Activated CD4-positive, alpha-beta T cell treated with anti-CD3 and anti-CD28 coated beads, Interleukin-2, amount 50 U/mL, for 4 hours (primary cell): ENCODE measurements at places on chromosomes 16 and 17.

- DNase-seq, result no peak
These were observed 27.2 kb upstream of the TMEM220 start for GRCh38 chr17:10757067-10757466.

- no peak for DNase-seq
These were observed 19.5 kb downstream of the COTL1 start for GRCh38 chr16:84598360-84598759.

DNA sequence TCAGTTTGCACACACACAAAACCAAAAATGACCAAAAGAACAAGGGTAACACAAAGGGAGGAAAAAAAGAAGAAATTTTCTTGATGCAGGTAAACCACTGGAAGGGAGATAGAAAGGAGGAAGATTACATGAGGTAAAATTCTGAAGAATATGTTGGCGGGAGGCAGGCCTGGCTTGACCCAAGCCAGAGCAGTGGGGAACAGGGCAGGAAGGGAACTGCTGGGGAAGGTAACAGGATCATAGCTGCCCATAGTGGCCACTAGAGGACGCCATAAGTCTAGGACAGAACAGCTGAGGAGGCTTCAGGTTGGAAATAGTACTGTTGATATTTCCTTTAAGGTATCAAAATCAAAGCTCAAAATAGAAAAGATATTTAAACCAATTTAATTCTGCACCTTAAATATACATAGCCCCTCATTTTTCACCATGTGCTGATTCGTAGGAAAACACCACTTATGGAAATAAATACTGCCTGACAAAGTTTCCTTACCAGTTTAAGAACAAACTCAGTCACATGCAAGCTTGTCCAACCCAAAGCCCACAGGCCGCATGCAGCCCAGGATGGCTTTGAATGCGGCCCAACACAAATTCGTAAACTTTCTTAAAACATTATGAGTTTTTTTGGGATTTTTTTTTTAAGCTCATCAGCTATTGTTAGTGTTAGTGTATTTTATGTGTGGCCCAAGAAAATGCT, 15.5 kb downstream of the VPS35 start:
- peak; percentile 27 for DNase-seq

DNA sequence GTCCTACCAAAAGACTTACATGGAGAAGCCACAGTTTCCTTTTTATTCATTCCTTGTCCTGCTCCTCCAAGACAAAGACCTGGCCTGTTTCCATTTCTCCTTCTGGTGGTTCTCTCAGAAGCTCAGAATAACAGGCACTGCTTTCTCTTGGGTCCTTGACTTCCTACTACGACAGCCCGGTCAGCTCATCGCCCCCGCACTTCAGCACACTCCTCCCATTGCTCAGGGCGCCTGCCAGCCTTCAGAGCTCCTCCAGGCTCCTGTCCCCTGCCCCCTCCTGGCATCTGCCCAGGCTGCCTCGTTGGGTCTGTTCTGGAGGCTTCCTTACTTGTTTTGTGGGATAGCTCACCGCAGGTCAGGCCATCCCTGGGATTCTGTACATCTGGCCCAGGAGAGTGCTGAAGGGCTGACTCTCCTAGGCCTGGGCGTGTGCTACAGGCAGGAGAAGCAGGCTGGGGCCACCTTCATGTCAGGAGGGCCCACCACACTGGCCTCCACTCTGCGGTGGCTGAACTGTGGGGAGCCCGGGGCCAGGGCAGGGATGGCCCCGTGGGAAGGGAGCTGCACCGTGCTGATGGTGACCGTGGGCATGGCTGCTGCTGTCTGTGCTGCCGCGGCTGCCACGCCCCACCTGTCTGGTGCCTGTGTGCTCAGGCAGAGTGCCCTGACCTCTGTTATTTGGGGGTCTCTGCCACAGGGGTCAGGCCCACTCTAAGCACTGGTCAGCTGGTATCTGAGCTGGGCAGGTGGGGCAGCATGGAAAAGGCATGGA, 17.7 kb downstream of the TCF25 start:
- DNase-seq, result no peak

GRCh38 chr17:78774453-78774852, 7.6 kb downstream of the CYTH1 start:
- no peak for DNase-seq

DNA sequence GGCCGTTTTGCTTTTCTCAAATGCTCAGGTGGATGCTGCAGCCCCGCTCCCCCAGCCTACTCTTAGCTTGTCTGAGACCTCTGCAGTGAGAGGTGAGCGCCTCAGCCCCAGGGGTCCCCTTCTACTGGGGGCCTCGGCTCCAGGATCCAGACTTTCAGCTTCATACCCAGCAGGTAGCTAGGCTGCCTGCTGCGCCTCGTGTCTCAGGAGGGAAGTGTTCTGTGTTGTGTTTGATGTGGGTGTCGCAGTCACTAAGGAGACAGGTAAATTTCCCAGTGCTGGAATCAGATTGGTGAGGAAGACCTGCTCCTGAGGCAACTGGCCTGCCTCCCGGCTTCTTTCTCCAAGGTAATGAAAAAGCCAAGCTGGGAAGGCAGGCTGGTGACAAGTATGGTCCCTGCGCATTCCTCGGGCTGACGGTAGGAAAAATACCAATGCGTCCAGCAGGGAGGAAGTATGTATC, 604.0 kb upstream of the SALL1 start:
- DNase-seq, result no peak

- no peak for DNase-seq
These were observed 7.1 kb upstream of the LGALS3BP start for GRCh38 chr17:78986649-78987328.

- no peak for DNase-seq
These were observed 6.8 kb downstream of the MAF start for GRCh38 chr16:79593754-79594153.

DNA sequence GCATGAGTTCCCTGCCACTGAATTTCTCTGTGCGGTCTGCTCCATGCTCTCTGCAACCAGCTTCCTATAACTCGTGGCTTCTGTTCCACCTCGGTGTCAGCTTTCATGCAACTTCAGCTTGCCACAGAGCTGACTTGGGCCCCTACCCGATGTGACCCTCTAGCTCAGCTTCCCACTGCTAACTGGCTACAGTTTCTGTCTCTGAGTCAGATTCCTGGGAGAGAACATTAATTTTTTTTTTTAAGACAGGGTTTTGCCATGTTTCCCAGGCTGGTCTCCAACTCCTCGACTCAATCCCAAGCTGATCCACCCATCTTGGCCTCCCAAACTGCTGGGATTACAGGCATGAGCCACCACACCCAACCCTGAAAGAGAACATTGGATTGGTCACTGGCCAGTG, 35.5 kb upstream of the PSMD7 start:
- DNase-seq, result no peak

DNA sequence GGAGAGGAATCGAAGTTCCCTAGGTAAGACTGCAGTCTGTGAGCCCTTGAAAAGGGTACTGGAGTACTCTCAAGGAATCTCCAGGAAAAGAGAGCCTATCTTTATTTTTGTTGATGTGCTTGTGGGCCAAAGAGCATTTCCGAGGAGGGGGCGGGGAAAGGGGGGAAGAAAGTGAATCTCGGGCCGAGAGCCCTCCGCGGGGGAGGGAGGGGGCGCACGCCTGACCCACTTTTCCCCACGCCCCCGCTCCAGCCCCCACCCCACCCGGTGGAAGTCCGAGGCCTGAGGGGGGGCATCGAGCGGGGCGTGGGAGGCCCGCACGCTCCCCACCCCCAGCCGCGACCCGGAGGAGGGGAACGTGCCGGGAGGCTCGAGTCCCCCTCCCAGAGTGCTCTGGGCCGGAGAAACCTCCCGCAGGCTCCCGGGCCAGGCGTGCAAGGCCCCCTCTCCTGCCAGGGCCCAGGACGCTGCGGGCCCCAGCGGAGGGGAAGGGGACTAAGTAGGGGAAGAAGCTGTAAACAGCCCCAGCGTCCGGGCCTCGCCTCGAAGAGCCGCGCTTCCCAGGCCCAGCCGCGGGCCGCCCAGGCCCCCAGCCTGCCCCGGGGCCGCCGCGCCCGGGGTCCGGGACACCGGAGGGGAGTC, 444 bp downstream of the HELZ start:
- no peak for DNase-seq

GRCh38 chr16:52389045-52389444, 157.9 kb downstream of the TOX3 start:
- no peak for DNase-seq

- no peak for DNase-seq
These were observed 2.4 kb downstream of the RAP1GAP2 start for GRCh38 chr17:2798678-2799077.

DNA sequence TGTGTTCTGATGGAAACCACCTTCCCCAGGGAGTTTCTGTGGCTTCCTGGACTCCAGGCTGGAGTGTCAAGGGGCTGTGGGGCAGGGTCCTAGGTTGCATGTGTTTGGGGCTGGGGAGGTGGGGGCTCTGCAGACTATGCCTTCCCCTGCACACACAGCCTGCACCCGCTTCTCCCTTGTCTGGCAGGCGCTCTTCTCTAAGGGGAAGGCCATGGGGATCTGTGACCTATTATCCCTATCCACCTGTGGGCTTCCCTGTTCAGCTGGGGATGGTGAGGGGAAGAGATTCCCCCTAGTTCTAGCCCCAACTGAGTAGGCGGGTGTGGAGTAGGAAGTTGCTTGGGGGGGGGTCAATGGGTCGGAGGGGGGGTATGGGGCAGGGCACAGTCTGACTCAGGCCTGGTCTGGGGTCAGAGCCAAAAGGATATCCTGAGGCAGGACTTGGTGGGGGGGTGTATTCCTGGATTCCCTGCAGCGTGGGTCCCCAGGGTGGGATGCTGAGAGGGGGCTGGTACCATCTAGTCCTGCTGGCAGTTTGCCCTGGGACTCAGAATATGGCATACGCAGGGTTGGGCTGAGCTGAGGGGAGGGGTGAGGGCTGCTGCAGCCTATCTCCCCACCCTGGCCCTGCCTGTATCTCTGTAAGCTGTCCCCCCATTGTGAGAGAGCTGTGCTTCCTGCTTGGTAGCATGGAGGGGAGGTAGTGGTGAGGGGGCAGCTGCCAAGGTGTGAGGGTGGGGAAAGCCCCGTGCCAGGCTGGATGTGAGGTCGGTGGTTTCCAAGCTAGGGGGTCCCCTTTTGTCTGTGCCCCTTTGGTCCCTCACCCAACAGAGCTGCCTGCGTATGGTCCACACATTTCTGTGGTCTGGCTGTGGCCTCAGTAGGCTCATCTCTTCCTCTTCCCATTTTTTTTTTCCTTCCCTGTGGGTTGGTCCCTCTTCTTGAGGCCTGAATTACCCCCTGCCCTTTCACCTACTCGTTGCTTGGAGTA, 14.7 kb downstream of the RARA start:
- DNase-seq, result peak; percentile 67

DNA sequence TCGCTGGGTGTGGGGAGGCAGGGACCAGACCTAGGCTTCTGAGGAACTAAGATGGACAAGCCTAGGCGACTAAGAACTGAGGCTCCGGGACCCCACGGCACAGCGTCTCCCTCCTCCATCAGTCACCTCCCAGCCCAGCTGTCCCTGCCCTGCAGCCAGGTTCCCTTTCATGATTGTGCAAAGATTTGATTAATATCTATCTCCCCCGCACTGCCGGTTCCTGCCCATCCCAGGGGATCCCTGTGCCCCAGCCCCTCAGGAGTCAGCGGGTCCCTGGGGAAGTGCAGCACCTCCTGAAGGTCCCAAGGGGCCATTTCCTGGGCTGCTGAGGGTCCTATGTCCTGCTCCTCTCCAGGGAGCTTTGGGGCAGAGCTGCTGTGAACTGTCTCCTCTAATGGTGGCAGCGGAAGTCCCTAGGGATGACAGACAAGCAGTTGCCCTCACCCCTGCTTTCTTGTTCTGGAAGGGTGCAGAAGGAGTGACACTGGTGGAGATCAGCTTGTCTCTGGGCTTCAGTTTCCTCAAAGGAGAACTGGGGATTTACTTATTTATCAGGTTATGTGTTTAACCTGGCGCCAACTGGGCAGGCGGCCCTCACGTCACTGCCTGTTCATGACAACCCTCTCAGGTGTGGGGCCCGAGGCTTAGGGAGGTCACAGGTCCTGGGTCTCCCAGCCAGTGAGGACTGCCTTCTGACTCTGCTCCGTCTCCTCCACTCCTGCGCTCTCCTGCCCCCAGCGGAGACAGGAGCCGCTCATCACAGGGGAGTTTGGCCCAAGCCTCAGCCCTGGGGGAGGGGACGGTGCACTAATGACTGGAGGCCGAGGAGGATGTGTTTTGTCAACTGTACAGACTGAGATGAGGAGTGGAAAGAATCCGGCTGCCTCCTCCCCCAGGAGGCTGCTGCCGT, 1.9 kb upstream of the C16orf74 start:
- no peak for DNase-seq

DNA sequence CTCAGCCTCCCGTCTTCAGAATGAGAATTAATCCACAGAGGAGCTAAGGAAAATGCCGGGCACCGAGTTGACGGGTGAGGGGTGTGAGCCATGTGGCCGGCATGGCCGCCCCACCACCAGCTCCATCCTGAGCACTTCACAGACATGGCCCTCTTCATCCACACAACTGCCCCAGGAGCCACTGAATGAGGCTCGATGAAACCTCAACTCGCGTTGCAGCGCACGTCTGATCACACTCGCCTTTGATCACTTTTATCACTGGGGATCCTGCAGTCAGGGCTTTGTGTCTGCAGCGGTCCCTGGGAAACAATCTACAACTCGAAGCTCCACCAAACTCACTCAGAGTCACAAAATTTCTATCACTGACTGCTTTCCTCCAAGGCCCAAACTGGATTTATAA, 46.7 kb upstream of the CDR2 start:
- DNase-seq, result no peak

- peak; percentile 47 for DNase-seq
These were observed at the start of gene KCNAB3 for GRCh38 chr17:7929158-7930023. KCNAB3 (minus strand) TSS chr17:7929856; CDS start chr17:7929435, 421 bp downstream.

GRCh38 chr17:44961921-44962350, 6.2 kb downstream of the C1QL1 start:
- DNase-seq, result no peak

DNA sequence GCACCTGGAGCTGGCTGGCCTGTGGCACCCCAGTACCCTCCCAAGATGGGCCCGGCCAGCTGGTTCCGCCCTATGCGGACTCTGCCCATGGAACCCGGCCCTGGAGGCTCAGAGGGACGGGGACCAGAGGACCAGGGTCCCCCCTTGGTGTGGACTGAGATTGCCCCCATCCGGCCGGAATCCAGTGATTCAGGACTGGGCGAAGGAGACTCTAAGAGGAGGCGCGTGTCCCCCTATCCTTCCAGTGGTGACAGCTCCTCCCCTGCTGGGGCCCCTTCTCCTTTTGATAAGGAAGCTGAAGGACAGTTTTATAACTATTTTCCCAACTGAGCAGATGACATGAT, 12.0 kb downstream of the TBX21 start:
- DNase-seq, result no peak

DNA sequence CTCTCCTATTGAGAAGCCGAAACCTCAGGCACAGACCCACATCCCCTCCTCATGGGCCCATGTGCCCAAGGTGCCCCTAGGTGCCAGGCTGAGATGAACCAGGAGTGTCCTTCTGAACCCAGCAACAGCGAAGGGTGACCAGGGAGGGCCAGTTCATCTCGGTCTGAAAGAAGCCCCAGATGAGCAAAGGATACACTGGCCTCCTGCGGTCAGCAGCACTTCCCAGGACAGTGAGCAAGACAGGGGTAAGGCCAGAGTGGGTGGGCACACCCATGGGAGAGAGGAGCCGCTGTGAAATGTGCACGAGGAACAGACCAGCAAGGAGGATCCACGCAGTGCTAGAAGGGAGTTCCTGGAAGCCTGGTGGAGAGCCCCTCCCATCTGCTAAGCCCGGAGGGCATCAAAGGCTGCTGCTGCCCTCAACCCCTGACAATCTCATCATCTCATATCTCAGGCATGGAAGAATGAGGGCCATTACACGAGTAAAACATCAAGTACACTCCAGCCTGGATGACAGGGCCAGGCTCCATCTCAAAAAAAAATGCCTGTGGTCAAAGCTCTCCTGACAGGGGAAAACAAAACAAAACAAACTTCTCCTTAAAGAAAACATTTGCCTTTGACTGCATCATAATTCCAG, 3.3 kb upstream of the HBZ start:
- DNase-seq, result no peak

- no peak for DNase-seq
These were observed 111.2 kb downstream of the SHISA9 start for GRCh38 chr16:13012601-13013000.
